Jurkat, Clone E6-1 (cell line): ENCODE measurements at places on chromosomes 16 and 17.

GRCh38 chr17:43372273-43372911 is 26.4 kb upstream of the ARL4D start:
- peak; percentile 44 for DNase-seq

- DNase-seq = no peak
Observed at GRCh38 chr16:63744077-63744874, 1377.6 kb downstream of the CDH11 start.

- DNase-seq = peak; percentile 19
Observed at GRCh38 chr17:28549236-28550132, 2.9 kb downstream of the UNC119 start.

DNA sequence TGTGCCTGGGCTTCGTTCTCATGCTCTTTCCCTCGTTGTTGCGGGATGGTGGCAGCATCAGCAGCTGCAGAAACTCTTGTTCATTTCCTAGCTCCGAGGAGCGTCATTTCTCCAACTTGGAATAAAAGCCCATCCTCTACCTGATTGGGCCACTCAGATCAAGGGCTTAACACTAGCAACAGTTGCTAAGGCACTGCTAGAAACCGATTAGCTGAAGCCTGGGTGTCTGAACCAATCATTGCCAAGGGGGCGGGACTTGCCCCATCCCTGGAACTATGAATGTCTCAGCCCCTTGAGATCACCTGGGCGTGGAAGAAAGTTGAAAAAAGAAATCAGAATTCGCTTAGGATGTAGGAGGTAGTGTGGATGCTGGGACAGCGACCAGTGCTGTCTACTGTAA is 145.3 kb downstream of the FOXL1 start:
- DNase-seq = peak; percentile 4

DNA sequence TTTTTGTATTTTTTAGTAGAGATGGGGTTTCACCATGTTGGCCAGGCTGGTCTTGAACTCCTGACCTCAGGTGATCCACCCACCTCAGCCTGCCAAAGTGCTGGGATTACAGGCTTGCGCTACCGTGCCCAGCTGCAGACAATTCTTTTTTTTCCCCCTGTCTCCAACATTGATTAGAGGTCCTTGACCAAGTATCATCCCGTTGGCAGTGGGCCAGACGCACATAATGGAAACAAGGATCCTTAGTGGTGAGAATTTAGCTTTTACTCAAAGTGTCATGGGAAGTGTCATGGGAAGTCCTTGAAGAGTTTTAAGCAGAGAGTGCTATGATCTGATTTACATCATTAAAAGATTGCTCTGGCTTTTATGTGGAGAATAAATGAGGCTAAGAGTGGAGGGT is 2.1 kb upstream of the FBXO47 start:
- no peak for DNase-seq

DNA sequence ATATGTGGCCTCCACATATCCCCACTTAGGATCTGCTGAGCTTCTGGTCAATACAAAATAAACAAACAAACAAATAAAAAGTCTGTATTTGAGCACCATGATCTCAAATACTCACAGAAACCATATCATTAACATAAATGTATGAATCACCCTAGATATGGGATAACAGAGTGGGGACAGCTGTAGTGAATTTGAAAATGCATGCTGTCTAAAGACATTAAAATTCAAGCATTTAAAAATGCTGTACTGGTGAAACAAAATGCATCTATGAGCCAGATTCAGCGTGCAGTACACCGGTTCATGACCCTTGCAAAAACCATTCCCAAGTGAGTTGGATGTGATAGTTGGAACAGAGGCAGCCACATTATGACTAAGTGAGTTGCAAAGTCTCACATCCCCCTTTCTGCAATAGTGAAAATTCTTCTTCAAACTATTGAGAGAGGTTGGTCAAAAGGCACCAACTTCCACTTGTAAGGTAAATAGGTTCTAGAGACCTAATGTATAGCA is 12.3 kb downstream of the GRIN2A start:
- DNase-seq = no peak

GRCh38 chr16:62408760-62409159 is 372.5 kb upstream of the CDH8 start:
- DNase-seq = no peak

- DNase-seq = no peak
Observed at GRCh38 chr17:47413872-47414271, 90.1 kb downstream of the EFCAB13 start.

DNA sequence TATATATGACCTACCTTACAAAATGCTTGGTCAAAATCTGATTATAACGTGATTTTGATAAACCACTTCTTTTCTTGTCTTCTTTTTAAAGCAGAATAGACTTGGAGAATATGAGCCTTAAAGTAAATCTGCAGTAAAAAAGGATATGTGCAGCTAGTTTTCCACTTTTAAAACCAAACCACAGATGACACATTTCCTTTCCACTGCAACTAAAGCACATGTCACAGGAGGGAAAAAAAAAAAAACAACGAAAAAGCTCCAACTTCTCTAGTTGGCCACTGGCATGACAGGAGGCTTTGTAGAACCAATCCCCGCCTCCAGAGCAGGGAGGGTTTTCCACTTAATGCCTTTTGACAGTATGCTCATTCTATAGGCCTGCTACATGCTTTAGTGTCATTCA is at the start of gene EVI2A:
TSS of gene EVI2A (minus strand) at position 142 of the 400 bp plus-strand sequence. CDS start 2,609 bp downstream, outside the sequence.
- peak; percentile 90 for DNase-seq

GRCh38 chr17:60960398-60961065 is 282.9 kb downstream of the BCAS3 start:
- no peak for DNase-seq
